ENCODE measurements at places on chromosomes 16 and 17.

DNA sequence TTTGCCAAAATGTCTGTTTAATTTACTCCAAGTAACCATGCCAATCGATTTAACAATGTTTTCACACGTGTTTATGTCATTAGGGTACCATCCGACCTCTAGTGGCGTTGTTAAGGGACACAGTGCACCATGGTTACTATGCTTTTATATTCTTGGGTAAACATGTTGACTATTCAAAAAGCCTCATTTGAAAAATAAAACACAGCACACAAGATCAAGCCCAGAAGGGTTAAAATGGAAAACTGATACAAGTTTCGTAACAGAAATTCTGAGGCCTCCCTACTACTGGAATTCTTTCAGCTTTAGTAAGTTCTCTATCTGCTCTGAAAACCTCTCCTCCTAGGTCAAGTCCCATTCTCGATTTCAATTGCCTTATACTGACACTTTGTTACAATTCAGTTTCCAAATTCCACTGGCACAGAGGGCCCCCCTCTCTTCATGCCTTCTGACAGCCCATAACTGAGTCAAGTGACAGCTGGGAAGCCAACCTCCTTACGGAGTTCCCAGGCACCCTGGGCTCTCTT, 2.1 kb downstream of the CFAP20 start:
- DNase-seq = no peak

DNA sequence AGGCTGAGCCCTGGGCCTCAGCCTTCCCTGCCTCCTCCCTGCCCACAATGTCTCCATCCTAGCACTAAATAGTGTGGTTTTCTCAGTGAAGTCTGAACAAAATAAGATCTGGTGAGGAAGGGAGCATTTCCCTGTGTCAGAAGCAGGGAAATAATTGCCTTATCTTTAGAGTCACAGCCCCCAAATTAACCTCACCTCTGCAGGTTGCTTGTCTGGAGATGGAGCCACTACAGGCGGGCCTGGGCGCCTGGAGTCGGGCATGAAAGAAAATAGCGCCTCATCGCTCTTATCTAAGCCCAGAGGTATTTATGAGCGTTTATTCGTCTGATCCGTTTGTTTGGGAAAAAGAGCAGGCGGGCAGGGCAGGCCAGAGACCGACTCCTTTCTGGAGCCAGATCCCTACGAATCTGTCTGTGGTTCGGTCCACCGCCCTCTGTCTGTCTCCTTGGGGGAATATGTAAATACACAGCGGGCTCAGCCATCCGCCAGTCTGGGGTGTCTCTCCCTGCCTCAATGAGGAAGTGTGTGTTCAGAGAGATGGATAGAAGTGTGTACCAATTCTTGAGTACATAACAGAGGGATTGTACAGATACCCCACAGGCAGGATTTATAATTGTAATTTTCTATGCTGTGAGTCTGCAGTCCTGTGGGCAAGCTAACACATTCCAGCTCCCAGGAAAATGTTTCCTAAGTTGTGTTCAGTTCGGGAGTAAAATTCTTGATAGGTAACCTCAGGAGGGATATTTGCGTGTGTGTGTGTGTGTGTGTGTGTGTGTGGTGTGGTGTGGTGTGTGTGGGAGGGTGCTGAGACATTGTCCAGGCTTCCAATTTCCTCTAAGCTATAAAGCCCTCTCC, 4.3 kb downstream of the HOXB6 start:
- DNase-seq = no peak

GRCh38 chr17:57517273-57517631, 227.8 kb downstream of the CCDC182 start:
- DNase-seq = no peak

DNA sequence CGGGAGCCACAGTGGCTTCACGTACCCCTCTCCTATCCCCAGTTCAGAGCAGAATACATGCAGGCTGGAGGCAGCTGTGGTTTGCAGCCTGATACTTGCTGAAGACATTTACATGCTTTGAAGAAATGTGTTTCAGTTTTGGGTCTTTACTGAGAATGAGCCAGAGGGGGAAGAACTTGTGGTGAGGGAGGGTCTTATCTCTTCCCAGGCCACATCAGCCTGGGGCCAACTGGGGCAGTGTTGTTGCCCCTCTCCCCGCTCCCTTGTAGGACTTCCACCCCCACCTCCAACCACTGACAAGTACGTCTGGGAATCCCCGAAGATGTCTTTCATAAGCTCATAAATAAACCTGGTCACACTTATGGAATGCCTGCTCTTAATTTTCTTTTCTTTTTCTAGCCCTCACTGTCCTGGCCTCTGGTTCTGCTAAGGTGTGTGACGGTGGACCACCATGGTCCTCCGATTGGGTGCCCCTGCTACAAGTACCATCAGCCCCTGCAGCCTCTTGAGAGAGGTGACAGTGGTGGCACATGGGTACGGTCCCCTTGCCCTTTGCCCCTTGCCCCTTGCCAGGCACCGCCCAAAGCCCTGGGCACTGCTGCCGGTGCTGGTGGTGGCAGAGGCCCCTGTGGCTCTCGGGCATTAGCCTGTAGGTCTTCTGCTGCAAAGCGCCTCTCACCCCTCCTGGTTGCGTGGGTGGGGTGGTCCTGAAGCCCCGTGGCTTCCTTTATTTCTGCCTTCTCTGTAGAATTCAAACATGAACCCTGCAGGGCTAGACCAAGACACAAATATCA, 144.8 kb upstream of the RPH3AL start:
- no peak for DNase-seq

DNA sequence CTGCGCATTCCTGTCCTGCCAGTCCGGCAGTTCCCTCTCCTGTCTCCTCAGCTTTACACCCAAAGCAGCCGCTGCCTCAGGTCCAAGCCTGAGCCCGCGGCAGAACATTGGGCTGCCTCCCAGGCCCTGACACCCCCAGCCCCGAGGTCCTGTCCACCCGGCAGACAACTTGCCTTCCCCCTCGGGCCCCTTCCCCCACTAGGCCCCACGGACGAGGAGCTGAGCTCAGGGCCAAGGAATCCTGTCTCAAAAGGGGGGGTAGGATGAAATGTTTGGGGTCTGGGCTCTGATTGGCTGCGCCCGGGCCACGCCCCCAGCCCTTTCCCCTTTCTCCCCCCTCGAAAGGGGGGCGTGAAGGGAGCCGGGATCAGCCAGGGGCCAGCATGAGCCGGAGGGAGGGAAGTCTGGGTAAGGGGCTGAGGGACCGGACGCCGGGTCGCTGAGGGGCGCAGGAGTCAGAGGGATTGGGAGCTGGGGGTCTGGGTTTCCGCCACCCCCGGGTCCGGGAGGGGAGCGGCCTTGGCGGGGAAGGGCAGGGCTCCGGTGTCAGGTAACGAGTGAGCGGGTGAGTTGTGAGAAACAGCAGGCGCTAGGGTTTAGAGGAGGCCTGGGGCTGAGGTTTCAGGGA, at the start of gene CTF1:
Gene CTF1 (plus strand): TSS at position 354 of the 628 bp plus-strand sequence. CDS start 30 bp downstream, at position 384.
- DNase-seq = peak; percentile 88

- DNase-seq = no peak
Observed at GRCh38 chr16:8878523-8878911, 3.6 kb upstream of the LITAFD start.

DNA sequence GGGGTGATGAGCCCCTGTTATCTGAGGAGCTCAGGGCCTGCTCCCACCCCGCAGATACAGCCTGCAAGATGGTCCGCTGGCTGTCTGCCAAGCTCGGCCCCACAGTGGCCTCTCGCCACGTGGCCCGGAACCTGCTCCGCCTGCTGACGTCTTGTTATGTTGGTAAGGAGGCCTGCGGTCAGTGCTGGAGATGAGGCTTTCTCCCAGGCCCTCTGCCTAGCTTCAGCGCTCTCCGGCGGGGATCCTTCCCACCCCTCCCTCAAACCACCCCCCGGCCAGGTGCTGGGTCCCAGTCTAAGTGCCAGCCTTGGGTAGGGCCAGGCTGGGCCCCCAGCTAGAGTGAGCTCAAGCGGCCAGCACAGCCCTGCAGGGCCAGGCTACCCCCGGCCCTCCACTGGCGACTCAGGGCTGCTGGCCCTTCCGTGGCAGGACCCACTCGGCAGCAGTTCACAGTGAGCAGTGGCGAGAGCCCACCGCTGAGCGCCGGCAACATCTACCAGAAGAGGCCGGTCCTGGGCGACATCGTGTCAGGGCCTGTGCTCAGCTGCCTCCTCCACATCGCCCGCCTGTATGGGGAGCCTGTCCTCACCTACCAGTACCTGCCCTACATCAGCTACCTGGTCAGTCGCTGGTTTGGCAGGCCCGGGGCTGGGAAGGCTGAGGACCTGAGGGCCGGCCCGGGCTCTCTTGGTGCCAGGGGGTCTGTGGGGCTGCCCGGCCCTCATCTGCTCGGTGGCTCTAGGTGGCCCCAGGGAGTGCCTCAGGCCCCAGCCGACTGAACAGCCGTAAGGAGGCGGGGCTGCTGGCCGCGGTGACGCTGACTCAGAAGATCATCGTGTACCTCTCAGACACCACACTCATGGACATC, 6.1 kb downstream of the WDR81 start:
- DNase-seq = peak; percentile 92

DNA sequence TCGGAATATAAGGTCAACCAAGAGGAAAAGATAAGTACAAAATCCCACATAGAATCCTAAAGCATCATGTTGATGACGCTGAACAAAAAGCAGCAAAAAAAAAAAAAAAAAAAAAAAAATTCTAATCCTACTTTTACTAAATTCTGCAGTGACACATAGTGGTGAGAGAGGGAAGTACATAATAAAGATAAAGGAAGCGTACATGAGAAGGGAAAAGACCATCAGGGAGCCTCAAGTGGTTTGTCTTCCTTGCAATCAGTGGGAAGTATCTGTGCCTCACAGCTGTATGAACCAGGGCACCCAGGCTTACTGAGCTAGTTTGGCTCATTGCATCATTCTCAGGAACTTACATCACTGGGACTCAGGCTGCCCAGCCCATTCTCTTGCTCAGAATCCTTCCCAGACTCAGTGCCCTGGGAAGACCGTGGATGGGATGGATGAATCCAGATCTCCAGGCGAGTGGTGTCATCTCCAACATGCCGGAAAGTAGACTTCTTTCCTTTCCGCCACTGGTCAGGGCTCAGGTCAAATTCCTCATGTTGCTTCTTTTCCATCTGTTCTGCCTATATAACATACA, 21.2 kb downstream of the SMG6 start:
- DNase-seq = no peak

GRCh38 chr16:24309258-24310142, 53.4 kb downstream of the CACNG3 start:
- no peak for DNase-seq

GRCh38 chr16:27401768-27402568, at the start of gene IL21R:
Gene IL21R (plus strand): TSS chr16:27402174. CDS start chr16:27430072, 27,898 bp downstream.
- DNase-seq = peak; percentile 70

GRCh38 chr17:64133546-64134215, 3.7 kb upstream of the ERN1 start:
- no peak for DNase-seq

DNA sequence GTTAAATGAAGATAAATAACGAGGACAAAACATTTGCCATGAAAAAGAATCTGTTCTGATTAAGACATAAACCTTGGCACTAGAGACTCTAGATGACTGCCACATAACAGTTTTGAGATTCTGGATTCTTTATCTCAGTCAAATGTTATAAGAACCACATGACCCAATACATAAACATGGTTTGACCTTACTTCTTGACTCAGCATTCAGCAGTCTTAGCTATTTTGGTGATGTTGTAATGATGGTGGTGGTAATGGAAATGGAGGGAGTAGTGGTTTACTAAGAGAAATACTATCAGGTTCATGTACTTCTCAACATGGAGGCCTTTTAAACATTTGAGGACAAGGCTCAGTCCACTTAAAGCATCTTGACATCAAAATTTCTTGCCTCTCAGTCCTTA, 925.4 kb downstream of the CDH11 start:
- no peak for DNase-seq

- DNase-seq = no peak
Observed at GRCh38 chr16:19288872-19289799, 3.6 kb downstream of the CLEC19A start.

- DNase-seq = peak; percentile 63
Observed at GRCh38 chr17:38735161-38735997, 5.2 kb downstream of the CISD3 start.

- DNase-seq = no peak
Observed at GRCh38 chr17:50392621-50393020, 4.7 kb downstream of the LRRC59 start.

DNA sequence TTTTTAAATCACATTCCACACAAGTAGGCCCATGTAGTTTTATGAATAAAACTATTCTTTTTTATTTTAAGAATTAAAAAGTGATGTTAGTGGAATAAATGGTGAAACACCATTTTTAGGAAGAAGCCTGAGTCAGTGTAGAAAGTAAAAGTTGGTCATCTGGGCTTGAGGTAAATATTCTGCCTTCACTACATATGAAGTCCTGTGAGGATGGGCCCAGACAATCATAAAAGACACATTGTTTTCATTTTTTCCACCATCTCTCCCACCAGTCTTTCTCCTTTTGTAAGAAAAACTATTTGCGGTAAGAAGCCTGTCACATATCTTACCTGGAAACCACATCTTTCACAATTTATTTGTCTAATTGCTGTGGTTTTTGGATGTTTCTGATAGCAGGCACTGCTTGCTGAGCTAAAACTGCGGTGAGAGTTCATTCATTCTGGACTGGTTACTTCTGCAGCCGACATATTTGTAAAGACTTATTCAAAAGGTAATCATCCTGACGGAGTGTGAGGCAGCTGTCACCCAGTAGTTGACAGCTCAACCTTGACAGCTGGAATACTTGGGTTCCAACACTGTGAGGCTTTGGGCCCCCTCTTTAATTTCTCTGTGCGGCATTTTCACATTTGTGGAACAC, 10.6 kb upstream of the RFFL start:
- no peak for DNase-seq

DNA sequence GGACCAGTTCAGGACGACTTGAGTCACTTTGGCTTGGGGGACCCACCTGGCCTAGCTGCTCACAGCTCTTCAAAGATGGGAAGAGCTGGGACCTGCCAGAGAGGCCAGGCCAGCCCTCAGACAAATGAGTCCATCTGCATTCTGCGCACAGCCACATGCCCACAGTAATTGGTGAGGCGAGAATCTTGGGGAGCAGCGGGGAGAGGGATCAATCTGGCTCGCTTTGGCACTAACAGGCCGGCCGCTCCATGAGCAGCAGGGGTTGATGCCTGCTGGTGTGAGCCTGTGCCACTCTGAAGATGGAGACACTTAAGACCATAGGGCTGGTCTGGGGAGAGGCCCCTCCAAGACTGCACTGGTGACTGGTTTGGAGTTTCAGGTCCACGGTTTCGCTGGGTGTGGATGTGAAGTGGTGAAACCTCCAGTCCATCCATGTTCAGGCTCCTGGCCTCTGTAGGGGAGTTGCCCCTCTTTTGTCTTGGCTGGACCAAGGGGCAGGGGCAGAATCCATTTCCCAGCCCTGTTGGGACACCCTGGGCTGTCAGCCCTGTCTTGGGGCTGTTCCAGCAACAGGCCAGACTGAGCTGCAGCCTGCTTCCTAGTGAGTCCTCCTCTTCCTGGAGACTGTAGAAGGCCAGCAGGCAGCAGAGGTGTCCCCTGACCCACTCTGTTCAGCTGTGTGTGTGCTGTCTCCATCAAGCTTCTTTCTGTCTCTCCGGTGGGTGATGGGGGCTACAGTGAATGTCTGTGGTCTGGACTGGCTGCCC, 7.3 kb downstream of the CTRL start:
- no peak for DNase-seq

DNA sequence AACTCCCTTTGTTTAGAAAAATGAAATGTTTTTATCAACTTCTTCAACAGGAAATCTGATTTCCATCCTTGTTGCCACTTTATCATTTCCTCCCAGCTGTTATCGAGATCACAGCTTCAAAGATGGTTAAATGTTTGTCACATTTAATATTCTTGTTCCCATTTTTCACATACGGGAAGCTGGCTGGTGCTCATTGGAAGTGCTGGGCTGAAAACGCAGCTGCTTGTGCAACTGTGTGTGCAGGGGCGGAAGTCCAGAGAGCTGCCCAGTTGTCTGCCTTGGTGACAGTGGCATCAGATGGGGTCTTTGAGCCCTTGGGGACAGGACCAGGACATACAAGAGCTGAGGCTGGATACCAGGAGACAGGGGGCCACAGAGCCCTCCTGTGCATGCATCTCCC, 549.2 kb upstream of the CDH11 start:
- DNase-seq = no peak

All from heart left ventricle (tissue), 16 donors.